ENCODE measurements at places on chromosomes 7 and 10. TPM values are rescaled to one million over a fixed set of nuclear protein-coding genes. Genes with fewer than 3 reads are reported as not detected.

- no peaks in the 10 kb centered on the region for H3K36me3 ChIP-seq
- H3K4me1 ChIP-seq: peaks cover 20% of the 10 kb centered on the region
- H3K27ac ChIP-seq: peak overlapping the region; percentile 85
- peaks cover 4% of the 10 kb centered on the region for H3K27me3 ChIP-seq
- peak overlapping the region; percentile 35 for H3K4me3 ChIP-seq
Measured at GRCh38 chr10:14009371-14010100, 321.2 kb downstream of the FRMD4A start.

DNA sequence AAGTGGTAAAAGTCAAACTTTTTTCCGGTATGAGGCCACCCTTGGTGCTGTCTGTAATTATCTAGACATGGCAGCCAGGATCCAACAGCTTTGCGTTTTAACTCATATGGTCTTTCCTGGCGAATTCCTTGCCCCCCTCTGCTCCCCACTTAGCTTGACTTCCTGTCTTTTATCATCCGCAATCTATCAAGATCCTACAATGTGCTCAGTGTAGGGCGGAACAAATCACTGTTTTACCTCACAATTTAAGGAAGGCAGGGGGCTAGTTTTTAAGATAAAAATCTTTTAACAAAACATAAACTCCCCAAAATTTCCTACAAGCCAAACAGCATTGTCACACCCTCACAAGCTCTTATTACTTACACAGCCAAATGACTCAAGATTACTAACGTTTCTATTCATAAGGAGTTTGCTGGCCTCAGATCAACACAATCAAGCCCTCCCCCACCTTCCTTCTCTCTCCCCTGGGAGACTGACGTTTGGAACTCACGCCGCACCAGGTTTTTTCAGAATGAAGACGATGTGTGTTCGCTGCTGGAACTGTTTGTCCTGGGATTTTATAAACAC is 1.3 kb upstream of the CDK14 start:
- no peaks in the 10 kb centered on the region for H3K36me3 ChIP-seq
- DNase-seq: peak; percentile 74
- no peaks in the 10 kb centered on the region for H3K27me3 ChIP-seq
- peaks cover 6% of the 10 kb centered on the region for H3K4me1 ChIP-seq
- peak overlapping the region; percentile 73 for H3K27ac ChIP-seq
- H3K4me3 ChIP-seq: no peak overlapping the region

- no peak overlapping the region for H3K27ac ChIP-seq
- no peaks in the 10 kb centered on the region for H3K36me3 ChIP-seq
- H3K27me3 ChIP-seq: no peaks in the 10 kb centered on the region
- H3K4me3 ChIP-seq: no peak overlapping the region
- no peak for DNase-seq
Measured at GRCh38 chr10:51137756-51138529, 63.7 kb downstream of the PRKG1 start.

- no peaks in the 10 kb centered on the region for H3K36me3 ChIP-seq
- no peak overlapping the region for H3K4me3 ChIP-seq
- H3K27me3 ChIP-seq: no peaks in the 10 kb centered on the region
- H3K27ac ChIP-seq: no peak overlapping the region
- no peaks in the 10 kb centered on the region for H3K4me1 ChIP-seq
- no peak for DNase-seq
Measured at GRCh38 chr7:93757426-93757825, 133.1 kb downstream of the TFPI2 start.

DNA sequence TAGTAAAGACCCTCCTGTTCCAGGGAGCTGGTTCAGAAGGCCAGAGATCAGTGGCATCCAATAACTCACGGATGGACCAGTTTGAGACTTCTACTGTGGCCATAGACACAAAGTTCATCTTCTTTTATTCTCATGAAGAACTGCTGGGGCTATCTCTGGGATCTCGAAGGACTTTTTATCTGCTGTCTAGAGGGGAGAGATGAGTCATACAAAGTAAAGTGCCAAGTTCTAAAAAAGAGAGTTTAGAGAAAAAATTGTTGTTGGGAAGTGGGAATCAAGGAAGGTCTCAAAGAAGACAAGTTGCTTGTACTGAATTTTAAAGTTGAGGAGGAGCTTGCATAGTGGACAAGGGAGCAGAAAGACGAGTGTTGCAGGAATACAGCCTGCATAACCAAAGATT is 8.0 kb upstream of the FAM221A start:
- no peaks in the 10 kb centered on the region for H3K4me1 ChIP-seq
- no peak overlapping the region for H3K4me3 ChIP-seq
- no peak overlapping the region for H3K27ac ChIP-seq
- H3K27me3 ChIP-seq: no peaks in the 10 kb centered on the region
- DNase-seq: no peak
- H3K36me3 ChIP-seq: no peaks in the 10 kb centered on the region

DNA sequence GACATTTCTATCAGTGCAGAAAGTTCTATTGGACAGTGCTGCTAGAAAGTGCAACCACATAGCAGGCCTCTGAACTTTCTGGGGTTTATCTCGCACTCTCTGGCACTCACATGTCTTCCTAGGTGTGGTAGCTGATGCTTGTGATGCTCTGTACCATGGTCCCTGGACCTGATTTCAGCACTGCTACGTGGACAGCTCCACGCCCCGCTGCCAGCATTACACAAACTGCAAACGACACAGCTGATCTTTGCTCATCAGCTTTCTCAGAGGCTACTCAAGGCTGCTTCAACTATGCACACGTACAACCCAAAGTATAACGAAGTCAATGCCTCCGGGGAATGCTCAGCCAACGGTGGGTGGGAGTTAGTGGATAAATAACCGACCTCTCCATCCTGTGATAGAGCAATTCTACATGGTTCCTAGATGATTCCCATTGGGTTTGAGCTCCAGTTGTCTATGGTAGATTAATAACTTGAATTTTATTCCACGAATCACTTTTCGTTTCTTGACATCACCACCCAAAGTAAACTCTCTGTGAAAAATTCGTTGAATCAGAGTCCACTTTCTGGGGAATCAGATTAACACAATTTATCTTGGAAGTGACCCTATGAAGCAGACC is 302.5 kb downstream of the ACTR3B start:
- DNase-seq: peak; percentile 26
- no peak overlapping the region for H3K27ac ChIP-seq
- no peak overlapping the region for H3K4me3 ChIP-seq
- H3K27me3 ChIP-seq: no peaks in the 10 kb centered on the region
- no peaks in the 10 kb centered on the region for H3K4me1 ChIP-seq

LMOD2 gene
- polyA plus RNA-seq: 75.0 TPM
